ENCODE measurements at places on chromosomes 7 and 10.

- DNase-seq: no peak
Measured at GRCh38 chr10:67520924-67521520, 175.0 kb downstream of the CTNNA3 start.

GRCh38 chr10:113003052-113003451 is 53.0 kb downstream of the TCF7L2 start:
- DNase-seq: no peak

- no peak for DNase-seq
Measured at GRCh38 chr7:39952803-39953202, 2.7 kb downstream of the CDK13 start.

DNA sequence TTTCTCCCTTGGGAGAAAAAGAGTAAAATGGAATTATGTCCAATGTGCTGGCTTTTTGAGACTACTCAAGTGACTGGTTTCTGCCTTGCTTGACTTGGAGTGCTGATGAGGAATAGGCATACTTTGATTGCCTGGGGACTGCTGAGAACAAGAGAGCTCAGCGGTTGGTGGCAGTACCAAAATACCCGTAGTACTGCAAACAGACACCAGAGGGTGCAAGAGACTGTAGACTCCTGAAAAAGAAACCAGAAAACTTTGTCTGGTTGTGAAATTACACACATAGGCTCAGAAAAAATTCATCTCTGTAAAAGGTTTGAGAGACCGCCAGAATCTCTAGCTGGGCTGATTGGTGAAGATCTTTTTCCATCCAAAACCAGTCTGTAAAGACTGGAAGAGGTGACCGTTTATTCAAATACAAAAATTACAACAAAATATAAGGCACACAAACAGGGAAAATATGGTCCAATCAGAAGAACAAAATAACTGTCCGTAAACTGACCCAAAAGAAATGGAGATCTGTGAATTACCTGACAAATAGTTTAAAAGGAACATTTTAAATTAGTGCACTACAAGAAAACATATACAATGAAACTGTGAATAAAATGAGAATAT is 18.5 kb downstream of the BICC1 start:
- no peak for DNase-seq

DNA sequence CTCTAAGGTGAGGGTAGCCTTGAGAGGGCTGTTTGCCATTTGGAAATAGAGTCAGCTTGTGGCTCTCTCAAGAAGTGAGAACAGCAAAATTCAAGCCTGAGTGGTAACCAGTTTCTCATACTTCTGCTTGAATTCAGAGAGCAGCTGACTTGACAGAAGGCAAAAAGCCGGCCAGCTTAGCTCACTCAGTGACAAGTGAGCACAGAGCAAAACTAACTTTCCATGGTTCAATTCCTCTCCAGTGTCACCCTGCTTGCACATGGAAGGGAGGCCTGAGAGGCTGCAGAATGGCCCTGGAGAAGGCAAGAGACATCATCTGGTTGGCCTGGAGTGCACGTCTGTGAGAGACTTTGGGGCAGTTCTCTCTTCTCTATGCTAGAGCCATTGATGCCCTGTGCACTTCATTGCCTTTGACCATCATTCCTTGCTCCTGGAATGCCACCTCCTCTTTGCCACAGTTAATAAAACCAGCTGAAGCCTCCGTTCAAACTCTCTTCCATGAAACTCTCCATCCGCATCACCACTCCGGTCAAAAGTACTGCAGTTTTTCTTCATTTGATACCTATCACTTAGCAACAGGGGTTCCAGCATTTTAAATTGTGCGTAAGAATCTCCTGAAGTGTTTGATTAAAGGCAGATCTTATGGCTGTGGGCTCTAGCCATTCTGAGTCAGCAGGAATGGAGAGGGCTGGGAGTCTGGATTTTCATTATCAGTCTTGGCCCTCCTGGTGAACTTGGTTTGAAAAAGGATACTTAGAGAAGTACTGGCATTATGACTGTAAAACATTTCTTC is 69.8 kb upstream of the PIK3CG start:
- DNase-seq: no peak
